ENCODE measurements at places on chromosomes 4 and X.

- no peak for DNase-seq
Measured at GRCh38 chr4:61919561-61919960, 719.4 kb downstream of the ADGRL3 start.

GRCh38 chr4:5808081-5808741 lies 84.7 kb downstream of the CRMP1 start:
- no peak for DNase-seq

DNA sequence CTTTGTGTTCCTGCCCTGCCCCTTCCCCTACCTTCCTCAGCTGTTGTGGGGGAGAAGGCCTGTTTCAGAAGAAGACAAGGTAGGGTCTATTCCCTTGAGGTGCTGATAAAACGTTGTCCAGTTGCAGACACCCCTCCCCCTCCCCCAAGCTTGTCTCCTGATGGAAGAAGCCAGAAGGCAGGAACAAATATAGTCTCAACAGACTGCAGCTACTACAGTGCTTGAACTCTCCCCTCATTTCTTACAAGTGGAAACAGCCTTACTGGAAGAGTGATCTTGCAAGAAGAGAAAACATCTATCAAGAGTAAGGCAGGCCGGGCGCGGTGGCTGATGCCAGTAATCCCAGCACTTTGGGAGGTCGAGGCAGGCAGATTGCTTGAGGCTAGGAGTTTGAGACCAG lies 11.0 kb upstream of the MAP7D3 start:
- no peak for DNase-seq

GRCh38 chr4:148442832-148443511 lies 758 bp upstream of the NR3C2 start:
- DNase-seq: no peak

GRCh38 chrX:20352504-20352903 lies 85.8 kb upstream of the RPS6KA3 start:
- no peak for DNase-seq

DNA sequence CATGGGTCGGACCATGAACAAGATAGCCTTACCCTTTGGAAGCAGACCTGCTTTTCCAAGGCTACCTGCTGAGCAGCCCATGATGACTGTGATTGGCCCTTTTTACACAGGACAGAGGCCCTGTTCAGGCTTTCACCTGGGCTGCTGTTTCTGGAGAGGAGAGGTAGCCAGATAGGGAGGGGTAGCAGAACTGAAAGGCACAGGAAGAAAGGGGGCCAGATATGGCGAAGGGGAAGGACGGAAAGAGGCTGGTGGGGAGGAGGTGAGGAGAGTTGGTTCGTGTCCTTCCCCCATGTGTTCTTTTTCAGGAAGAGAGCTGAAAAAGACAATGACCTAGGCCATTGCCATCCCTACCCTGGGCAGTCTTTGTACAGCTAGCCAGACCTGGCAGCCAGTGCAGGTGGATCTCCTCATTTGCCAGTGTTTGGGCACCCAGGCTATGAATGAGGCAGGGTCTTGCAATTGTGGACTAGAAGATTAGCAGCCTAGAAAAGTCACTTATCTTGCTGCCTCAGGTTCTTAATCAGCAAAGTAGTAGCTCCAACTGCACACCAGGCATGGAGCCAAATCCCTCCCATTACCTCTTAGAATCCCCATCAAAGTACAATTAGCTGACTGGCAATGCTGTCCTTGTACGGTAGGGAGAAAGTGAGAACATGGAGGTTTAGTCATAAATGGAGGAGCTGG lies 139.6 kb downstream of the AMMECR1 start:
- DNase-seq: no peak

DNA sequence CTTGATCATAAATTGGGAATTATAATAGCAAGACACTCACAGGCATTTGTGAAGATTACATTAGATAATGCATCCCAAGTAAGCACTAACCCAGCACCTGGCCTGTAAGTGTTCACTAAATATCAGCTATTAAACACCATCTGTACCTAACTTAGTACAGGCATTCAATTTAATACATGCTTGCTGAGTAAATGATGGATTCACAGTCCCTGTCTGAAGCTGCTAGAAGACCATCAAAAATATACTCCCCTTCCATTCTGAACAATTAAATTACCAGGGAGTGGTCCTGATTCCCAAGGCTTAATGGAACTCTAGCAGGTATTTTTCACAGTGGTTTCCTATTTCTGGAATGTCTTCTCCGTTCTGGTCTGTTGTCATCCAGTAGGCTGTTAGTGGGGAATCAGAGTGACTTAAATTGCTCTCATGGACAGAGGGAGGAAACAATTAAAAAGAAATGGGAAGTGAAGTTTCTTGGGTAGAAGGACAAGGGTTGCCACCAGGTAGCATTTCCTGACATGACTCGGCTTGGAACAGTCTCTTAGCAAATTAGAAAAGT lies 233.9 kb downstream of the PTTG2 start:
- DNase-seq: no peak

Measured in activated gamma-delta T cell treated with anti-CD3 and anti-CD28 coated beads, Interleukin-2, amount 50 U/mL, for 16 hours (primary cell).